ENCODE measurements at places on chromosomes 3 and 15.

DNA sequence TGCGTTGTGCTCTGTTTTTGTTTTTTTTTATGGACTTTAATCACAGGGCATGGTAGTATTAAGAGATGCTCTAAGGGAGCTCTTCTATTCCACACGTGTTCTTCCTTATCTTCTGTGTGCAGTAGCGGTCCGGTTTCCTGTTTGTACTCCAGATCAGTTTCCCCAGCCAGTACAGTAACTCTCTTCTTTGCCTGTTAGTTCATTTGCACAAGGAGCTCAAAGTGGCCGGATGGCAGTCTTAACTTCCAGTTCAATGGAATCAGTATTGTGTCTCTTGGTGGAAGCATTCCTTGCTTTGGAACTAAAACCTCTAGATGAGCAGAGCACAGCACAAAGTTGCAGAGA lies 122.0 kb downstream of the KLF13 start:
- no peak for DNase-seq

DNA sequence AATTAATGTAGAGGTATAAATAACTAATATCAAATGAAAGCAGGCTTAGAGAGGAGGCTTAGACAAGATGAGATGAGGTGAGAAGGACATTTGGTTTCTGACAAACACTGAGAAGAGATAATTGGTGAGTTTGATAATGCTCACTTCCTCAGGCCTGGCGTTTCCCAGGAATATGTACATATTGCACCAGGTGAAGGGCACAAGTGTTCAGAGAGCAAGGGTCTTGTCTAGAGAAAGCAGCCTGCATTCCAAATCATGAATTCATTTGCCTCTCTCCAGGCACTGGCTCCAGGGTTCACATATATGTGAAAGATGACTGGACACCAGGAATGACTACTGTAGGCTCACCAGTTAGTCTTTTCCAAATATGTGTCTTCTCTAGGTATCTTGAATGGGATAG lies 48.0 kb upstream of the LPP start:
- no peak for DNase-seq

DNA sequence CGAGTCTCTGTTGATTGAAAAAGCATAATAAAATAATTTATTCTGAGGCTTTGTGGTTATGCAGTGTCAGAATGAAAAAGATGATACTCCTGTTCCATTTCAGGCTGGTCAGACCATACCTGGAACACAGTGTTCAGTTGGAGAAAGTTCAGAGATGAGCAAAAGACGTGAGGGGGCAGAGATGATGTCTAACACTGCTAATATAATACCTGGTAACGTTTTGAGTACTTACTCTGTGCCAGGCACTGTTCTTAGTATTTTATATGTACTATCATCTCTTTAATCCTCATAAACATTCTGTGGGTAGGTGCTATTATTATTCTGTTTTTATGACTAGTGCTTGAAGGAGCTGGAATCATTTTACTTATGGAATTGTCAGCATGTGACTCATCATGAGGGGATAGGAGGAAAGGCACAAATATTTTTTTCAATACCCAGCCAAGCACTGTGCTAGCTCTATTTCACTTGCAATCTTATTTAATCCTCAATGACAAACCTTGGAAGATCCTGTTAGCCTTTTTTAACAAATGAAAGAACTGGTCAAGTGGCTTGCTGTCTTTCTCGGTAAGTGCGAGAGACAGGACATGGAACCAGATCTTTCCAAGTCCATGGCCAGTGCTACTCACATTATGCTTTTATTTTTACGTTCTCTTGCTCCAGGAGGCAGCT lies 31.8 kb downstream of the IQGAP1 start:
- DNase-seq = no peak

DNA sequence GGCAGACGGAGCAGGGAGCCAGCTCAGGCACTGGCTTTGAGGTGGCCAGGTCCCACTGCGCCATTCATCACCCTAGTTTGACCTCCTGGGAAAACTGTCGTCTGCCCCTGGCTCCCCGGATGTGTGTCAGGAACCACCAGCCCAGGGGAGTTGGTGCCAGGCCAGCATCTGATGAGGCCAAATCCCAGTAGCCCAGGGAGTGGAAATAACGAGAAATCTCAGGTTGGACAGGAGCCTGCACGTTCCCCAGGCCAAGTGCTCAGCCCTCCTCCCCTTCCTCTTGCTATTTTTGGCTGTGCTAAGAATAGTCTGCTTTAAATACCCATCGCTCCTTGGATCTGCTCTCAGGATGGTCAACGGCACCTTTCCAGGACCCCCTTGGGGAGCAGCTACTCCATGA lies 93.1 kb upstream of the RPL32 start:
- DNase-seq = no peak

DNA sequence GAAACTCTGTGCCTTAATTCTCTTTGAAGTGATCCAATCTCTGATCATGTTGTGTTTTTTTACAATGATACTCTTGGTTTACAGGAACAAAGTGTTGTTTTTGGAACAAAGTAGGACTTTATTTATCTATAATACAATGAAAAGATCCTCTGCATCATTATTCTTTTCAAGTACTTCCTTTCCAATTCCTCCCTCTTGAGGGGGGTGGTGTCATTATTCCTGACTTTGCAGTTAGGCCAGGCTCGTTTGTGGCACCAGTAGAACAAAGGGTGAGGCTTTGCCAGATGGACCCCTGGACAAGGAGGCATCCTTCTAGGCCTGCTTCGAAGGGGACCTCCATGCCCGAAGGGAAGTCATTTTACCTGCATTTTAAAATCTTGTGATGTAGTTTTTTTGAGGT lies 41.7 kb upstream of the ZBTB38 start:
- no peak for DNase-seq

GRCh38 chr3:156664831-156665178 lies 9.6 kb upstream of the TIPARP start:
- DNase-seq = no peak
